ENCODE measurements at places on chromosomes 7 and 10. TPM values are rescaled to one million over a fixed set of nuclear protein-coding genes. Genes with fewer than 3 reads are reported as not detected.

GRCh38 chr7:131046246-131046645 lies 281.4 kb upstream of the MKLN1 start:
- no peak for DNase-seq

- DNase-seq = no peak
Observed at GRCh38 chr7:32537760-32538159, 42.5 kb downstream of the AVL9 start.

- DNase-seq = no peak
Observed at GRCh38 chr10:15486404-15486803, 115.3 kb upstream of the FAM171A1 start.

GRCh38 chr10:3248526-3249306 lies 76.1 kb upstream of the PITRM1 start:
- no peak for DNase-seq

DNA sequence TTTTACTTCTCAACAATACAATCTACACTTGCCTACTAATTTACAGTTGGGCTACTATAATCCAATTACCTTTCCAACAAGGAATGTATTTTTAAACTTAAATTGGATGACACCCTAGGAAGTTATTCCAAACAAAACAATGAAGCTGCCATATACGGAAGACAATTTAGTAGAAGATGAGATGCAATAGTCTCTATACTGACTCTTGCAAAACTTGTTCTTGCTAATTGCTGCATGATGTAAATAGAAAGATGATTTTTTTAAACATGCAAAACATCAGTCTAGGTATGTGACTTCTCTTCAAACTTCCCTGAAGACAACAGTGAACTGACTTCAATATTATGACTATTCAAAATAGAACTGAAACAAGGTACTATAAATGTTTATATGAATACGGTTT lies 17.6 kb downstream of the NT5C3A start:
- no peak for DNase-seq

DNA sequence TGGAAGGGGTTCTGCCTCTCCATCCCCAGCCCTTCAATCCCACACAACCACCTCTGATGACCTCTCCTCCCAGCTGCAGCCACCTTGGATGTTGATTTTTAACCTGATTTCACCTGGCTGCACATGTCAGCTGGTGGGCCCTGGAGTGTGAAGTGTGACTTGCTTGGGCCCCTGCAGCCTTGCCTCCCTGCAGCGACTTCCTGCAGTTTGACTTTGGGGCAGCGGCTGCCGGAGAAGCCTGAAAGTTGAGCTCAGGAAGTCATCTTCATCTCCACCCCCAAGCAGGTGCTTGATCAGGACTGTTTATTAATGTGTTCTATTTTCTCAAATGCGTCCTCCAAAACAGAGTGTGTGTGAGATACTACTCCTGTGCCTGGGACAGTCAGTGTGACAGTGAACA lies 675.2 kb upstream of the GALNT17 start:
- DNase-seq = no peak

GRCh38 chr7:71364551-71364950 lies 232.6 kb downstream of the GALNT17 start:
- no peak for DNase-seq

DNA sequence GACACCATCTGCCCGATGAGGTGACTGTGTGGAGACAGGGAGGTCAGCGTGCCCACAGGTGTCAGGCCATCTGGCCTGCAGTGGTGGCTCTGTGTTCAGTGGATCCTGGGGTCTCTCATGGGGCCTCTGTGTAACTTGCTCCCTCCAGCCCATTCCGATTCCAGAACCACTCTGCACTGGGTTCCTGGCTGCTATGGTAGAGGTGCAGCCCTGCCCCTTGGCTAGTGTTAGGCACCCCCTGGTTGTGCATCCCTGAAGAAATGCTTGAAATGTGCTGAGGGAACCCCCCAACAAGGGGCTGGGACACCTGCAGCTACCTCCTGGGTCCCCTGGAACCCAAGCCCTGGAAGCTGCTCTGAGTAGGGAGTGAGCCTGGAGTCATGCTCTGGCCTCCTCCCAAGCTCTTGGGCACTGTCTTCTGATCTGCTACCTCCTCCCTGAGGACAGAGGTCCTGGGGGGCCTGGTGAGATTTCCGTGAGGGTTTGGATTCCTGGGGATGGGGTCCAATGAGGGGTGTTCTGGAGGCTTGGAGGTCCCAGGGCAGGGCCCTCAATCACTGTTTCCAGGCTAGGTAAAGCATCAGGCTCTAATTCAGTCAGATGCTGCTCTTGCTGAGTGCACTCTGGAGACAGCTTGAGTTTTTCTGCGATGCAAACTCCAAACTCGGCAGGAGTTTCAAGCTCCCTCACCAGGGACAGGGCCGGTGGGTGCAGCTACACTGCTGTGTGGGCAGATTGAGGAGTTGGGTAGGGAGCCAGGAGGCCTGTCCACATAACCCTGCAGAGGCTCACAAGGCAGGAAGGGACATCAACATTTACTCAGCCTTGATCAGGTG lies 27.7 kb downstream of the RAMP3 start:
- no peak for DNase-seq

DNA sequence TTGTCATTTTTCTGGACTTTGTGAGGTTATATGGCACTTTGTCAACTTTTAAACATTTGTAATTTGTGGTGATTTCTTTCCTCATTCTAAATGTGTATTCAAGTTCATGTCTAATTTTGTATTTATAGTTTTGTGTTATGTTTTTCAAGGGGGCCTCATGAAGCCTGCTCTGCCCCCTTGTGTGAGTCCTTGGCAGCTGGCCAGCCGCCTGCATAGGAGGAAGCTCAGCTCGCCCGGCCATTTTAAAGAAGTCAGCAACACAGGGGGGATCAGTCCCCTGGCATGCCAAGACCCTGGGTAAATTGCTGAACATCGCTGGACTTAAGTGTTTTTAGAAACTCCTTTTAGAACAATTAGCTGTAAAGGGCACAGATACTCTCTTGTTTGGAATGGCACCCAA lies 123.0 kb downstream of the ANLN start:
- DNase-seq = no peak

- DNase-seq = no peak
Observed at GRCh38 chr10:67151471-67151870, 225.6 kb downstream of the LRRTM3 start.

GRCh38 chr10:113454341-113455061 lies 98.4 kb upstream of the HABP2 start:
- DNase-seq = peak; percentile 31

- DNase-seq = no peak
Observed at GRCh38 chr7:10121631-10122030, 852.0 kb upstream of the PHF14 start.

DNA sequence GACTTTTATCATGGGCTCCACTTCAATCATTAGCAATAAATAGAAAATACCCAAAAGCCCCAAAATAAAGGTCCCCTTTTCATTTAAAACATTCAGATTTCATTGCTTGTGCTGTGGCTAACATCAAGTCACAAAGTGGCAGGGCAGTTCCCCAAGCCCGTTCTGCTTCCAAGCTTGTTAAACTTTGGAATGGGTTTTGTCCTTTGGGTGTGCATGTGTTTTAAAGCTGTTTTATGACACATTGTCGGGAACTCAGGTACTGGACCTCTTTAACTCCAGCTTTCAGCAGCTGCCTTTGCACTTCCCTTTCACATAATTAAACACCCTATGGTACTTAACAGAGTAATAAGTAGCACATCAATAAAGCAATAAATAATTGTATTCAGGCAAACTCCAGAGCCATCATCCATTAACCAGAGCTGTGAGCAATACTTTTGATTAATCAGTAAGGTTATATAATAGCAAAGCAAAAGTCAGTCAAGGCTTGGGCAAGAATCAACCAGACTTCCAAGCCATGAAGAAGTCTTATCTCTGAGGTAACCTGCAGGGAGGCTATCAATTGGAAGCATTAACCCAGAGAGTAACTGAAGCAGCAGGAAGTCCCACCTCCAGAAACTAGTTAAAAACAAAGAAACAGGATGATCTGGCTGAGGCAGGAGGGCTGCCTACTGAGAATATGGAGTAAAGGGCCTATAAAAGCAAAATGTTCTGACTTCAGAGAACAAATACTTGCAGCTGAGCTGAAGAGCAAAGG lies 56.1 kb upstream of the ARID5B start:
- DNase-seq = no peak

- no peak for DNase-seq
Observed at GRCh38 chr7:37047260-37047659, 323.0 kb upstream of the AOAH start.

- no peak for DNase-seq
Observed at GRCh38 chr7:142185801-142186200, 72.1 kb downstream of the PRSS58 start.

DNA sequence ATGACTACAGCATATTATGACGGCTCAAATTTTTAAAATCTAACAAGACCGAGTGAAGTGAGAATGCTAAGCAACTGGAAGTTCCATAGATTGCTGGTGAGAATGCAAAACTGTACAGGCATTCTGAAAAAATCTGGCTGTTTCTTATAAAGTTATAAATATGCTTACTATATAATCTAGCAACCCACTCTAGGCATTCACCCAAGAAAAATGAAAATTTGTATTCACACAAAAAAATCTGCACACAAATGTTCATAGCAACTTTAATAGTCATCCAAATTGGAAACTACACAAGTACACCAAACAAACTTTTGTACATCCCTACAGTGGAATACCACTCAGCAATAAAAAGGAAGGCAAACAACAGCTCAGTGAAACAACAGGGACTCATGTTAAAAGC lies 39.9 kb upstream of the STARD3NL start:
- DNase-seq = no peak

- DNase-seq = no peak
Observed at GRCh38 chr7:21731977-21732376, 189.1 kb downstream of the DNAH11 start.

EVX1 gene
- total RNA-seq = not detected

ADAM22 gene
- 1.3 TPM for total RNA-seq

KCNIP2 gene
- 6.3 TPM for total RNA-seq

GIMAP5 gene
- 73.1 TPM for total RNA-seq

NEURL1 gene
- total RNA-seq = 2.4 TPM

SH2D4B gene
- not detected for total RNA-seq

TMEM26 gene
- total RNA-seq = not detected

ANXA8L1 gene
- not detected for total RNA-seq

FAM20C gene
- total RNA-seq = not detected

FXYD4 gene
- not detected for total RNA-seq

SPDYE18 gene
- total RNA-seq = 0.68 TPM

TRPV5 gene
- total RNA-seq = not detected

NANOS1 gene
- 0.14 TPM for total RNA-seq

KLF14 gene
- not detected for total RNA-seq

Measured in activated naive CD4-positive, alpha-beta T cell treated with anti-CD3 and anti-CD28 coated beads, Interleukin-2, amount 50 U/mL, for 72 hours (primary cell).